ENCODE measurements at places on chromosomes 12 and 14.

GRCh38 chr12:100799770-100800169 is 5.2 kb downstream of the ANO4 start:
- no peak for DNase-seq

- peak; percentile 86 for DNase-seq
These were observed 9.9 kb downstream of the GPRC5A start for GRCh38 chr12:12901158-12901791.

GRCh38 chr14:71415404-71415690 is 508.1 kb downstream of the PCNX1 start:
- no peak for DNase-seq

GRCh38 chr14:34930591-34931091 is 52.2 kb upstream of the SRP54 start:
- no peak for DNase-seq

DNA sequence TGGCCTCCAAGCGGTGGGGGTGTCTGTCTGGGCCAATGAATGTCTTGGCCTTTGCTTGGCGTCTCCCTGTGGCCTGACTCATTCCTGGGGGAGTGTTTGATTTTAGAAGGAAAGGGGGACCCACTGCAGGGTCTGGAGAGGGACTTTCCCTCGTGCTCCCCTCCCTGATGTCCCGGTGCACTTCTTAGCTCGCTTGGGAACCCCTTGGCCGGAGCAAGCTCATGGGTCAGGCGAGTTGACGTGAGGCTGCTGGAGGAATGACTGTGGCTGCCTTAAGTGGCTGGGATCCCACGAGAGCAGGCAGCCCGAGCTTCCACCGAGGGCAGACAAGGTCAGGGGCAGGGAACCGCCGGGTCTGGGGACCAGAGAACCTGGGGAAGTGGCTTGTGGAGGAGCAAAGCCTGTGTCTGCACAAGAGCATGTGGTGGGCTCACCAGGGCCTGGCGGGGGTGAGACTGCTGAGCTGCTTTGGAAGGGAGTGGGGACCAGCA is 218.4 kb upstream of the C14orf180 start:
- DNase-seq = peak; percentile 52

- DNase-seq = no peak
These were observed 92.3 kb upstream of the DCN start for GRCh38 chr12:91274916-91275315.

DNA sequence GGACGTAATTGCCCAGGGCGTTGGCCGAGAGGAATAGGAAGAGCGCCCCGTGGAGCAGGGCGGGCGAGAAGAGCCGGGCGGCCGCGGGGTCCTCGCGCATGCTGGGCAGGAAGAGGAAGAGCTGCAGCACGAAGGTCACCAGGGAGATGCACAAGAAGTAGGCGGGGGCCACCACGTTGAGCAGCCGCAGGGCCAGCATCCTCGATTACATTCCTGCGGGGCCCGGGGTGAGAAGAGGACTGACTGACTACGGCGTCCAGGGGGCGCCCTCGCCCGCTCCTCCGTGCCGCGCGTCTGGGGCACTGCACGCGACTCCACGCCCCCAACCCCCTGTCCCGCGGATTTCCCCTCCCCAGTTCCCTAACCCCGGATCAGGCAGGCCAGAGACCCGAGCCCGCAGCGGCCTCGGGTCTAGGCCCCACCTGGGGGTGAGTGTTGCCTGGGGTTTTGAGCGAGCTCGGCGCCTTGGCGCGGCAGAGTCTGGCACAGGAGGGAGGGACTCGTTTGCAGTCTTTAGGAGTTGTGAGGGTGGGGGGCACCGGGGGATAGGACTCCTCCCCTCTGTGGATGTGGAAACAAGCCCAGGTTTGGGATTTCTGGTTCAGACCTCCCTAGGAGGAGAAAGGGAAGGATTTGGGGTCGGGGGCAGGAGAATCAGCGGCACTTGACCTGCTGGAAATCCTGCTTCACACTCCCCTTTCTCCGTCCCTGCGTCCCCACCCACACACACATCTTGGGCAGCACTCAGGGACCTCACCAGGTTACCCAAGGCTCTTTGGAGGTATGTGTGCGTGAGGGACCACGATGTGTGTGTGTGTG is 1.8 kb downstream of the ZDHHC22 start:
- DNase-seq = no peak

DNA sequence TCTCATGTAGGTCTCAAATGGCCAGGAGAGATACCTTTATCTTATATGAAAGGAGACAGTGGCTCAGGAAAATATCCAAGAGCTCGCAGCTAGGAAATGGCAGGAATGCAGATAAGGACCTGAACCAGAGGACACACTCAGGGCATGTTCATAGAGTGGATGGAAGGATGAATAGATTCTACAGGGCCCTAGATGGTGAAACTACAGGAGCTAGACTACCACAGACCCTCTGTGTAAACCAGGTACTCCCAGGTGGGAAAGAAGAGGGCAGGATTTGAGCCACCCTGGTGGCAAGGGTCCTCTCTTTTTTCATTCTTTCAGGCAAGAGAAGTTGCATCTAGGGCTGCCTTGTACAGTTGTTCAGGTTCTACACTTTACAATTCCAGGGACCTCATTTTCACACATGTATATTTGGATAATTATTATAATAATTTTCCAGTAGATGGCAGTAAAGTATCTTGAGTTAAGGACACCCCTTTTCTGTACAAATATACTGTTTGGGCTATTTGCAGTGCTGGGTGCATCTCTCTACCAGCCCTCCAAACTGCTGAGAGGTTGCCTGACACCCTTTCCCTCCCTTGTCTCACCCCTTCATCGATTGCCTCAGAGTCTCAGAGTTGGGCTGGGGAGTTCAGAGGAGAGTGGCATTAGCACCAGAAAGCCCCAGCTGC is 10.5 kb upstream of the ZDHHC22 start:
- DNase-seq = peak; percentile 28

GRCh38 chr12:45725631-45726602 is 3.6 kb upstream of the ARID2 start:
- DNase-seq = no peak

GRCh38 chr14:69260861-69261564 is 1.1 kb downstream of the GALNT16 start:
- no peak for DNase-seq

DNA sequence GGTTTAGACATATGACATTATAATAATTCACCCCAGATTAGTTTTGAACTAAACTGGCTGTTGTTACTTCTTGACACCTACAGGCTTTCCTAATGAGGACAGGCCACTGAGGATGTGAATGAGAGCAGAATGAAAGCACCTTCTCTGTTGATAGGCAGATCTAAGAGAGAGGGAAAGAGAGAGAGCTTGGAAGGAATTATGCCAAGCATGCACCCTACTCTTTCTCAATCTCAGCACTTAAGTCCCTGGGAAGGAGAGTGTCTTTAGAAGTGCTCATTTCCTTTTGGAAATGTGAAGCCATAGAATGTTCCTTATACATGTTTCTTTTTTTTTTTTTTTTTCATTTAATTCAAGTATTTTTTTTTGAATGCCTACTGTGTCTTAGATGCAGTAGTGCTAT is 49.0 kb downstream of the TBC1D15 start:
- no peak for DNase-seq

DNA sequence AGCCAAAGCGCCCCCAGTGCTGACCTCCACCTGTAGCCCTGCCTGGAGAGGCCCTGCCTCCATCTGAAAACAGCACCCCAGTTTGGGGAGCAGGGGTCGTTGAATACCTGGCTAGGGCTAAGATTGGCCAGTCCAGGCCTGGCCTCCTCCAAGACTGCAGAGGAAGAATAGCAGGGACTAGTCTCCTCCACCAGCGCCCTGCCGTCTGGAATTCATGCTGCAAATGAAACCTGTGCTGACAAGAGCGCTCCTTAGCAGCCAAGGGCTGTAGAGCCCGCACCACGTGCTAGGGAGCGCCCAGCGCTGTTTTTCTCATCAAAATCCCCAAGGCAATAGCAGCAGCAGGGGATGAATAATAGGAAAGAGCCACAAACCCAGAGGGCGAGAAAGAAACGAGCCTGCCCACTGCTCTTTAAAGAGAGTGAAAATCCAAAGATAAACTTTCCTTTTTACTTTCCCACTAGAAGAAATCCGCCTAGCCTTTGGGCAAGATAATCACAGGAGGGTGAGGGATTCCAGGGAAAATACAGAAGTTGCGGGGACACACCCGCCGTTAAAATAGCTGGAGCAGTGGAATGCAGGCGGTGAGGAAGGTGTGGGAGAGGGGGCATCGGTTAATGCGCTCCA is 3.3 kb downstream of the COL2A1 start:
- DNase-seq = no peak

- DNase-seq = peak; percentile 69
These were observed 4.2 kb downstream of the VASH1 start for GRCh38 chr14:76765461-76765931.

- DNase-seq = no peak
These were observed 32.0 kb upstream of the SEL1L start for GRCh38 chr14:81565441-81566290.

GRCh38 chr12:91052026-91052425 is 5.8 kb downstream of the KERA start:
- DNase-seq = no peak

DNA sequence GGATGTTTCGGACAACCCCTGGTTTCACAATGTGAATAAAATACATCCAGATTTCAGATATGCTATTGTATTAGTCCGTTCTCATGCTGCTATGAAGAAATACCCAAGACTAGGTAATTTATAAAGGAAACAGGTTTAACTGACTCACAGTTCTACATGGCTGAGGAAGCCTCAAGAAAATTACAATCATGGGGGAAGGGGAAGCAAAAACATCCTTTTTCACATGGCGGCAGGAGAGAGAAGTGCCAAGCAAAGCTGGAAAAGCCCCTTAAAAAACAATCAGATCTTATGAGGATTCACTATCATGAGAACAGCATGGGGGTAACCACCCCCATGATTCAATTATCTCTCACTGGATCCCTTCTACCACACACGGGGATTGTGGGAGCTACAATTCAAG is 451.7 kb downstream of the MDGA2 start:
- no peak for DNase-seq

GRCh38 chr14:90620568-90621077 is 195.6 kb downstream of the TTC7B start:
- no peak for DNase-seq

DNA sequence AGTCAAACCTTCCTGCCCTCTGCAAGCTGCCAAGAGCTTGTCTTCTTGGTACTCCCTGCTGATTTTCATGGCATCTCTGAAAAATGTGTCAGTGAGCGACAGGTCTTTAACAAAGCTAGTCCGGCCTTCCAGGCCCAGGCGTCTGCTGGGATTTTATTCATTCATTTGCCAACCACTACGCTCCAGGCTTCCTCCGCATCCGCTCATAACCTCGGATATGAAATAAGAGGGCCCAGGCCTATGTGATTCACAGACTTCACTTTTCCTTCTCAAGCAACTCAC is 13.8 kb downstream of the TSPAN9 start:
- DNase-seq = no peak

DNA sequence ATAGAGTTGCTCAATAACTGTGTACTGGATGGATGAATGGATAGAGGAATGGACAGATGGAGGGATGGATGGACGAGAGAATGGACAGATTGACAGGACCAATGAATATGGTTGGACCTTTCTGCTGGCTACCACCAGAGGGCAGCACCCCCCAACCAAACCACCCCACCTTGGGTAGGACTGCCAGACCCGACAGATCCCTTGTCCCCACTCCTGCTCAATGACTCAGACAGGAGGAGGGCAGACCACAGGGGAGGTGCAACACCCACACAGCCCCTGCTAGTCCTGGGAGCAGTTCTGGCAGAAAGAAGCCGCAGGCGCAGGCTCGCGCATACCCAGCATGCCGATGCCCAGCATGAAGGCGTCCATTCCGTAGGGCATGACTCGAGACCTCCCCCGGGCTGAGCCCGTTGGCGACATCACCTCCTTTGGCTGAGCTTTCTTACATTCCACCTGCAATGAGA is 12.4 kb downstream of the MSI1 start:
- peak; percentile 76 for DNase-seq

DNA sequence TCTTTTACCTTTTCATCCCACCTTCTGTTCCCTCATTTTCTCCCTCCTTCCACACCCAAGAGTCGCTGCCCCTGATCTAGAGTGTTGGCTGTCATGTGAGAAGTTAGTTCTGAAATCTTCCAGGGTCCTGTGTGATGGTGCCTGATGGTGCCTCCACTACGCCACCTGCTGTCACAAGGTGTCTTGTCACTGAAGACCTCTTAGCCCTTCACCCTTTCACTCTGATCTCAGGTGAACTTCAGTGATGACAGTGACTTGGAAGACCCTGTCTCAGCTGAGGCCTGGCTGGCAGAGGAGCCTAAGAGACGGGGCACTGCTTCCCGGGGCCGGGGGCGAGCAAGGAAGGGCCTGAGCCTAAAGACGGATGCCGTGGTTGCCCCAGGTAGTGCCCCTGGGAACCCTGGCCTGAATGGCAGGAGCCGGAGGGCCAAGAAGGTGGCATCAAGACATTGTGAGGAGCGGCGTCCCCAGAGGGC is 7.6 kb upstream of the PFDN5 start:
- no peak for DNase-seq

GRCh38 chr14:99389174-99389826 is 91.4 kb downstream of the SETD3 start:
- DNase-seq = no peak

DNA sequence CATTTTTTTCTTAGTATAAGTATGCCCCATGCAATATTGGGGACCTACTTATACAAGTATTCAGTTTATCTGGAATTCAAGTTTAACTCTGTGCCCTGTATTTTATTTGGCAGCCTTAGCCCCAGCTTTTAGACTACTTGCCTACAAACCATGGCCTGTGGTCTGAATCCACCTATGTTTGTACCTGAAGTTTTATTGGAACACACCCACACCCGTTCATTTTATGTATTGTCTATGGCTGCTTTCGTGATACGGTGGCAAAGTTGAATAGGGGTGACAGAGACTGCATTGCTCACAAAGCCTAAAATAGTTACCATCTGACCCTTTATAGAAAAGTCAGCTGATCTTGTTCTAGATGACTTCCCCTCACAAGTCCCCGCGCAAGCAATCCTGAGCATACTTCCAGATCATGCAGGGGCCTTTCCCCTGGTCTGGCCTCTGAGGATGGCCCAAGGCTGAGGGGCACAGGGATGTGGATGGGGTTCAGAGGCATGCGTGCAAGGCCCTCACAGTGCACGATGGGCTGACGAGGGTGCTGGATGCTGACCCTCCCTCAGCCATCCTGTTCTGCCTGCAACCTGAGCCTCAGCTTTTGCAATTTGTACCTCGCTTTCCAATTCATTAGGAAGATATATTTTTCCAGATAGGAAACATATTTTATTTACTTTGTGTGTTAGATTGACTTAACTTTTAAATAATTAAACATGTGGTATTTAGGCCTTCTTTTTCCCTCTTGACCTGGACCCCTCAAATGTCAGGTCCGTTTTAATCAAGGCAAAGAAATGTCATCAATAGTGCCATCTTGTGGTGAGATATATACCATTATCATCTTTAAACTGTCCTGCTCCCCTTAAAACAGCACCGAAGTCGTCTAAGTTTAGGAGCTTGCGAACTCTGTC is 527.3 kb upstream of the CCDC196 start:
- no peak for DNase-seq

- DNase-seq = no peak
These were observed 154.9 kb upstream of the PZP start for GRCh38 chr12:9363145-9363544.
